NCI-H146 (cell line): ENCODE measurements at places on chromosomes 1 and 21.

- DNase-seq = peak; percentile 52
Measured at GRCh38 chr21:36134803-36135390, at the start of gene CBR3. Gene CBR3 (plus strand): TSS chr21:36135079. CDS start chr21:36135193, 114 bp downstream.

GRCh38 chr21:29613021-29613420, 314.3 kb downstream of the BACH1 start:
- no peak for DNase-seq

DNA sequence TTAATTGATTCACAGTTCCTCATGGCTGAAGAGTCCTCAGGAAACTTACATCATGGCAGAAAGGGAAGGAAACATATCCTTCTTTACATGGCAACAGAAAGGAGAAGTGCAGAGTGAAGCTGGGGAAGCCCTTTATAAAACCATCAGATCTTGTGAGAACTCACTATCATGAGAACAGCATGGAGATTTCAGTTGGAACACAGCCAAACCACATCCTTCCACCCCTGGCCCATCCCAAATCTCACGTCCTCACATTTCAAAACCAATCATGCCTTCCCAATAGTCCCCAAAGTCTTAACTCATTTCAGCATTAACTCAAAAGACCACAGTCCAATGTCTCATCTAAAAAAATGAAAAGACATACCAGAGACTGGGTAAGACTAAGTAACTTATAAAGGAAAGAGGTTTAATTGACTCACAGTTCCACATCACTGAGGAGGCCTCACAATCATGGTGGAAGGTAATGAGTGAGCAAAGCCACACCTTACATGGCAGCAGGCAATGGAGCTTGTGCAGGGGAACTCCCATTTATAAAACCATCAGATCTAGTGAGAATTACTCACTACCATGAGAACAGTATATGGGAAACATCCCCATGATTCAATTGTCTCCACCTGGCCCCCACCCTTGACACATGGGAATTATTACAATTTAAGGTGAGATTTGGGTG, 105.2 kb downstream of the MRPL39 start:
- DNase-seq = no peak

DNA sequence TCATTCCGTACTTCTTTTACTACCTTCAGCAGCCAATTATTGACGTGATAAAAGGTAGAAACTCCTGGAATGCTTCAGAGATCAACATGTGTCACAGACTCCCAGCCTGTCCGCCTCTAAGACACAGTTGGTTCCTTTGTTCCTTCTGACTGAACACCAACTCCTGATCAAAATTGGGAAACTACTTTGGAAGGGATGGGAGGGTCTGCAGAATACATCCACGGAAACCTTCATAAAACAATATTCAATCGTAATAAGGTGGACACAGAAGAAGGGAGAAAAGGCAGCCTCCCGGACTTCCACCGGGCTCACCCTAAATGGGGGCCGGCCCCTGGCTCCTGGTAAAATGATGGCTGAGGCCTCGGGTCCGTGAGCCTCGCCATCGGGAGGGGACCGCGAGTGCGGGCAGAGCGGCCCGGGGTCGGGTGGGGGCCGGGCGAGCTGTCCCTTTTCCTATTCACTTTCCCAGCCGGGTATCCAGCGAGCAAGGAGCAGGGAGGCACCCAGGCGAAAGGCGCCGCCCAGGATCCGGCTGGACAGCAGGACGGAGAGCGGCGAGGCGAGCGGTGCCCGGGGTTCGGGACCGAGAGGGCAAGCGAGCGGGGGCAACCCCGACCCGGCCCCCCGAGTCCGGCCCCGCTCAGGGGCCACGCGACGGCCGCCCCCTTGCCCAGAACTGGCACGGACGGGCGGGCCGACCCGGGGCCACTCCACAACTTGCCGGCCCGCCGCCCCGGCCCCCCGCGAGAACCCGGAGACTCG, 805 bp downstream of the NRIP1 start:
- DNase-seq = peak; percentile 62

DNA sequence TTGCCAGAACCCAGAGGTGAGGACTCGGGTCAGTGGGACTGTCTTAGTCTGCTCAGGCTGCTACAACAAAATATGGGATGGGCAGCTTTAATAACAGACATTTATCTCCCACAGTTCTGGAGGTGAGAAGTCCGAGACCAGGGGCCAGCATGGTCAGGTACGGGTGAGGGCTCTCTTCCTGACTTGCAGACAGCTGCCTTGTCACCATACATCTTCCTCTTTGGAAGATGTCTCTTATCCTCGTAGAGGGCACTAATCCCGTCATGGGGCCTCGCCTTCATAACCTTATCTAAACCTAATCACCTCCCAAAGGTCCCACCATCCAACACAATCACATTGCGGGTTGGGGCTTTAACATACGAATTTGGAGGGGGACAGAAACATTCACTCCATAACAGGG, 51.9 kb downstream of the GLUL start:
- no peak for DNase-seq

DNA sequence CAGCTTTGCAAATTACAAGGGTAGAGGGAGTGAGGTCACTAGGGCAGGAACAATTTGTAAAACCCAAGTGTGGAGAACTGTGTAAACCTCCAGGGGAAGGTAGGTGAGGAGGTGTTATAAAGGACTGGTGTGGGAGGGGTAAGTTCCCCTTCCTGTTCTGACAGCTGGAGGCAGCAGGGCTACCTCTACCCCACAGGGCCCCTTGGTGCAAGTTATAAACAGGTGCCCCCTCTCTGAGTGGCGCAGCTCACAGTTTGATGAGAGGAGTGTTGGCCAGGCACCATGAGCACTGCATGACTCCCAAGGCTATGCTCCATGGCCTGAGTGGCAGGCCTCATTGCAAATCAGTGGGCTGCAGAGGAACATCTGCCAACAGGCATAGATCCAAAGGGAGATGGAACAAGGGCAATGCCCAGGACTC, 41.0 kb downstream of the MFSD2A start:
- no peak for DNase-seq

DNA sequence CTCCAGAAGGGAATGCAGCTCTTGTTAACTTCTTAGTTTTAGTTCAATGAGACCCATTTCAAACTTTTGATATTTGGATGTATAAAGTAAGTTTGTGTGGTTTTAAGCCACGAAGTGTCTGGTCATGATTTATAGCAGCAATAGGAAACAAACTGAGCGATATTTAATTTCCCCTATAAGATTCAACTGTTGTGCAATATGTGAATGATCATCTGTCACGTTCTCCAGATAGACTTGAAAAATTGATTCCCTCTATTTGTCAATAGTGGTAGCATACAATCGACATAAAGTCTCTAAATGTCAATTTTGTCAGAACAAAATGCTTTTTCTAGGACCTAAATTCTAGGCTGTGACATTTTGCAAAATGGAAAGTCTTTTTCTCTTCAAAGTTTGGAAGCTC, 240.1 kb downstream of the KCTD3 start:
- no peak for DNase-seq

DNA sequence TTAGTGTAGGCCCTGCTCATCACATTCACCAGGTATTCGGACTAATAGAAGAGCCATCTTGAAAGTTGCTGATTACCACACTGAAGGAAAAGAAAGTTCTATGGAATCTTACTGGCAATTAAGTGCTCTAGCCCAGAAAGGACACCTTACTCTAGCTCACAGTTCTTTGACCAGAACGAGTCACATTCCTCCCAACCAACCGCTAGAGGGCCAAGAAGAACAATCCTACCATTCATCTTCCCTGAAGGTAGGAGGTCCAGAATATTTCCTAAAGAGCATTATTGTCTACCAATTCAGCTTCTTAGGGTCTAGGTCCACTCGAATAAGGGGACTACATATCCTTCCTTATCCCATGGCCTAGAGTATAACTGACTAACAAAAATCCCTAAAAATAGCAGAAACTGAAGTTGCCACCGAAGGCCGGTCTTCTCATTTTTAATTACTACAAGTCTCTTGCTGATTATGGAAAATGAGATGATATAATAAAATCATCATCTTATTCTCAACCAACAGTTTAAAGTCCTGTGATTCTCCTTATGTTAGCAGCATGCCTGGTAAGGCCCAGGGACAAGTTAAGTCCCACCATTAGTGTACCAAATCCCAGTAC, 2.7 kb upstream of the FMO1 start:
- DNase-seq = peak; percentile 10

DNA sequence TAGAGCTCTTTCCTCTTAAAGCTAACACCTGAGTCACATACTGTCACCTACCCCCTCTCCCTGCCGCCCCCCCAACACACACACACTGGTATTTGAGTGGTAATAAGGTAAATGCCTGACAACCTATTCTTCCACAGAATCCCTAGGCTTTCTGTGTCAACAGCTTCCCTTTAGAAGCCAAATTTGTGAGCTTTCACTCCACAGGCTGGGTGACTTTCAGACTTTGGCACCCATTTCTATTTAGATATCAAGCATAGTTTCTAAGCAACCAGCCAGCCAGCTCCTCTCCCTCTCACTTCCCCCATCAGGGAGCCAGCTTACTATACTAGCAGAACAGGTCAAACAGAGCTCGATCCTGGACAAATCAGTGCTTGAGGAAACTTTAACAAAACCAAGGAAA, 3.2 kb upstream of the C1orf74 start:
- no peak for DNase-seq

DNA sequence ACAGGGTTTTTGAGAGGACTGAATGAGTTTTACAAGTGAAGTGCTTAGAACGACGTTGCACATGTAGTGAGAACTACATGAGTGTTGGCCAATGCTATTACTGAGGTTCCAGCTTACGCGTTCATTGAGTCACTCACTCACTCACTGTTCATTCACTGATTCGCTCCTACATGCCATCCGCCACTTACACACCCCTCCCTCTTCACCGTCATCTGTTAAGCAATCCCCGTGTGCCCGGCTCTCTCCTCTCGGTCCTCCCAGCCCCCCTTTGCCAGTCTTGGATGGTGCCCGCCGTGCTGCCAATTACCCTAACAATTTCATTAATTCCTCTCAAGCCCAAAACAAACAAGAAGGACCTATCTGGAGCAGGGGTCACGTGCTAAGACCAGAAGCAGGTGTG, 27.3 kb upstream of the EPHA2 start:
- DNase-seq = no peak

GRCh38 chr1:209727785-209728184, 23.1 kb downstream of the HSD11B1 start:
- DNase-seq = no peak

GRCh38 chr1:222064388-222065211, 322.7 kb upstream of the DUSP10 start:
- no peak for DNase-seq

DNA sequence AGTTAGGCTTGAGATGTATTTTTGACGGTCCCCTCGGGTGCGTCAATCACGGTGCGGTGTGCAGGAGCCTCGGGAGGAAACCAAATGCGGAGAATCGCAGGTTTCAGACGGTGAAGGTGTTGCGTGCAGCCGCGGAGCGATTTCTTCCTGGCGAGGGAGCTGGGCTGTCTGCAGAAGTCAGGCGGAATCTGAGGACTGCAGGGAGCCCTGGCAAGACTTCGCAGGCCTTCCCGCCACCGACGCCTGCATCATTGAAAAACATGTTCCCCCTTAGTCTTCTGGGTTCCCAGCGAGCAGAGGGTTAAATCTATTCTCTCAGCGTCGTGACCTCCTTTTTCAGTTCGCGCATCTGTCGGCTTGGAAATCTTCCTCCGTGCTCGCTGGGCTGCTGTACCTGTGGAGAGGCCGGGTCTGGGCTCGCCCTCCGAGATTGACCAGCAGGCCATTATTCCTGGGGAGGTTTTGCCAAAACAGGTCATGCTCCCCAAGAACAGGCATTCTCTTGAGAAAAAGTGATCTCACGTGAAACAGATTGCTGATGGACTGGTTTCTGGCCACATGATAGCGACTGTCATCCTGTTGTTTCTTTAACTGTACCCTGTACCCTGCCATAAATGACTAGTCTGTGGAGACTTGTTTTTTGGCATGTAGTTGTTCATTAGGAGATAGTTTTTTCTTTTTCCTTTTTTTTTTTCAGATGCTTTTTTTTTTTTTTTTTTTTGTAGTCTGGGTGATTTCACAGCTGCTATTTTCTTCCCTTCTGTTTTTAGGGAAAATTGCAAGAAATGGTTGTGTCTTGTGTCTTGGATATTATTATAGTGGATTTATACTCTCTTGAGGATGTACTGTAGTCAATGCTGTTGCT, 894 bp downstream of the EPB41 start:
- peak; percentile 53 for DNase-seq
